ENCODE measurements at places on chromosomes 16 and 17. TPM values are rescaled to one million over a fixed set of nuclear protein-coding genes. Genes with fewer than 3 reads are reported as not detected.

DNA sequence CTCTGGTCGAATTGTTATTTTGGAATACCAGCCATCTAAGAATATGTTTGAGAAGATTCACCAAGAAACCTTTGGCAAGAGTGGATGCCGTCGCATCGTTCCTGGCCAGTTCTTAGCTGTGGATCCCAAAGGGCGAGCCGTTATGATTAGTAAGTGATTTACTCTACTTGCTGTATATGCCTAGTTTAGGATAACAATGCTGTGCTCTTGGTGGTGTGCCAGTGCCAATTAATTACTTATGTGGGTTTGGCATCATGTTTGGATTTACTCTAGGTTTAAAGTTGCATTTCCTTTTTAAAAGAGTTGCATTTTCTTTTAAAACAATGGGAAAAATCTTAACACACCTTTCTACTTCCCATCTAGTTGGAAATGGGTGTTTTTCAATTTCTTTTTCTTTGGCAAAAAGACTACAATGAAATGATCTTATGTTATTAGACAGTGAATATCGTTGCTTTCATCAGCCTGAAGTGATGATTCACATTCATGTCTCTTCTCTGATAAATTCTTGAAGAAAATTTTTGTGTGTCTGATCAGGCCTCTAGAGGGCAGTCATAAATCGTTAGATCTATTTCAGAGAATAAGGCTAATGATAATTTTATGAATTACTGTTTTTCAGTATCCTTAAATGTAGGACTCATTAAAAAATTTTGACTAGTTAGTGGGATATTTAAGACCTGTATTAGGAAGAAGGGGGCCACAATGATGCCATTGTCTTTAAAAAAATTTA lies 5.6 kb downstream of the SF3B3 start:
- no peak overlapping the region for H3K4me3 ChIP-seq
- H3K27me3 ChIP-seq: no peaks in the 10 kb centered on the region
- peaks cover 5% of the 10 kb centered on the region for H3K36me3 ChIP-seq
- H3K4me1 ChIP-seq: peaks cover 24% of the 10 kb centered on the region
- no peak overlapping the region for H3K27ac ChIP-seq

GRCh38 chr17:58615768-58616659 lies 75.8 kb downstream of the TEX14 start:
- no peak overlapping the region for H3K27ac ChIP-seq
- H3K4me1 ChIP-seq: 0 out of 2 replicates have a peak, but pooled peaks cover 4% of the 10 kb centered on the region

DNA sequence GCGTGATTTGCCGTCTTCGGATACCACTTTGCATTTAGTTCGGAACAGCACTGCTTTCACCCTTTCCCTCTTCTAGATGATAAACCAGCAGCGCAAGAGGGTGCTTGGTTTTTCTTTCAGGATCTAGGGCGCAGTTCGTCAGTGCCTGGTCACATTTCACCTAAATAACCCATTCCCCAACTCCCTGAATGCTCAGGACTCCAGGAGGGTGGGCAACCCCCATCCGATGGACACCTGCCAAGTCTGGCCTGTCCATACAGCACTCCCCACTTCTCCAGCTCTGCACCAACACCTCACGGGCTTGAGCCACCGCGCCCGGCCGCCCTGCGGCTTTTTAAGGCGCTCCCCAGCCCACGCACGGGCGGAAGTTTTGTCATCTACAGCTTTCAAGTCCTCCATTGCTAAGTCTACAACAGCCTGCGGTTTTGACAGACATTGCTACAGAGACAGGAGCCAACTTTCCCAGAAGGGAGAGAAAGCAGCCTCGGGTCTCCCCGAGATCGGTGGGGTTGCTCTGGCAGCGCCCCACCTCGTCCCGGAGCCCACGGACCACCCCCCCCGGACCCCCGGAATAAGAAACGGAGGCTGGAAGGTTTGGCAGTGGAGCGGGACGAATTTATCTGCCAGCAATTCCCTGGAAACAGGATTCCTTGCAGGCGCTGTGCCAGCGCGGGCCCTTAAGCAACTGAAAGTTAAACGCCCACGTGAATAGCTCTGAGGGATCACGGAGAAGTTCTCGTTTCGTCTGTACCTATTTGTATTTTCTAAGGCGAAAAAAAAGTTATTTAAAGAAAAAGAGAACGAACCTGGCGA lies 38.6 kb upstream of the SLFN13 start:
- H3K27ac ChIP-seq: no peak overlapping the region
- H3K4me3 ChIP-seq: no peak overlapping the region
- no peaks in the 10 kb centered on the region for H3K4me1 ChIP-seq
- no peaks in the 10 kb centered on the region for H3K27me3 ChIP-seq
- no peaks in the 10 kb centered on the region for H3K36me3 ChIP-seq
- no peak for DNase-seq

GRCh38 chr17:41516147-41516829 lies 2.4 kb downstream of the KRT15 start:
- no peak overlapping the region for H3K4me3 ChIP-seq
- H3K27ac ChIP-seq: no peak overlapping the region
- H3K27me3 ChIP-seq: no peaks in the 10 kb centered on the region
- H3K36me3 ChIP-seq: no peaks in the 10 kb centered on the region

GRCh38 chr16:21617607-21618006 lies 18.2 kb downstream of the METTL9 start:
- no peaks in the 10 kb centered on the region for H3K27me3 ChIP-seq
- DNase-seq: no peak
- no peaks in the 10 kb centered on the region for H3K36me3 ChIP-seq
- H3K4me1 ChIP-seq: no peaks in the 10 kb centered on the region
- no peak overlapping the region for H3K27ac ChIP-seq
- H3K4me3 ChIP-seq: no peak overlapping the region

- H3K4me3 ChIP-seq: no peak overlapping the region
- H3K36me3 ChIP-seq: peaks cover 4% of the 10 kb centered on the region
- peaks cover 16% of the 10 kb centered on the region for H3K4me1 ChIP-seq
- DNase-seq: no peak
- H3K27me3 ChIP-seq: no peaks in the 10 kb centered on the region
Observed at GRCh38 chr17:62057696-62058095, 7.4 kb downstream of the MED13 start.

DNA sequence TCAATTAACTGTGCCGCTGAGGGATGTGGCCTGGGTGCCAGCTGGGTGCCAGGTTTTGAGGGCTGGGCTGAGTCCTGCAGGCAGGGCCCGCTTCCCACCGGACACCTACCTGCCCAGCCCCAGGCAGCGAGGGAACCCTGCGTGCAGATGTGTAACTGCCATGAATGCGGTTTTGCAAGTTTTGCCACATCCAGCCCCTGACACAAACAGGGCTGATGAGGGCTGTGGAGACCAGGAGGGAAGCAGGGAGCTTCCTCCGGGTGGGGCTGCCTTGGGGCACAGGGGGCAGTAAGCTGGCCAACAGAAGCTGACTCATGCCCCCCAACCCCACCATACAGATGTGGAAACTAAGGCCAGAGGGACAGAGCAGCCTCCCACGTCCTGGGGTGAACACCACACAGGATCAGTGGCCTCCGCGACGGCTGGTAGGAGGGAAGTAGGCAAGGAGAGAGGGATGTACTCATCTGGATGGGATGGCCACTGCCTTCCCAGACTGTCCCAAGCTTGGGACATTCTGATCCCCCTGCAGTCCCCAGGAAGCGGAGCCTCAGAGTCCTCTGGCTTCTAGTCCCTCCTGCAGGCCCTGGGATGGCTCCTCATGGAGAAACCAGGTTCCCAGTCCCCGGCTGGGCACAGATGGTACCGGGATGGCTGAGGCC lies 1.6 kb downstream of the UBALD1 start:
- no peaks in the 10 kb centered on the region for H3K36me3 ChIP-seq
- H3K27ac ChIP-seq: peak overlapping the region; percentile 86
- H3K4me3 ChIP-seq: peak overlapping the region; percentile 95
- peaks cover 35% of the 10 kb centered on the region for H3K4me1 ChIP-seq

- no peak overlapping the region for H3K4me3 ChIP-seq
- H3K4me1 ChIP-seq: peaks cover 27% of the 10 kb centered on the region
- H3K36me3 ChIP-seq: no peaks in the 10 kb centered on the region
- no peak for DNase-seq
- no peaks in the 10 kb centered on the region for H3K27me3 ChIP-seq
Observed at GRCh38 chr17:19517699-19518098, 16.0 kb upstream of the SLC47A1 start.

DNA sequence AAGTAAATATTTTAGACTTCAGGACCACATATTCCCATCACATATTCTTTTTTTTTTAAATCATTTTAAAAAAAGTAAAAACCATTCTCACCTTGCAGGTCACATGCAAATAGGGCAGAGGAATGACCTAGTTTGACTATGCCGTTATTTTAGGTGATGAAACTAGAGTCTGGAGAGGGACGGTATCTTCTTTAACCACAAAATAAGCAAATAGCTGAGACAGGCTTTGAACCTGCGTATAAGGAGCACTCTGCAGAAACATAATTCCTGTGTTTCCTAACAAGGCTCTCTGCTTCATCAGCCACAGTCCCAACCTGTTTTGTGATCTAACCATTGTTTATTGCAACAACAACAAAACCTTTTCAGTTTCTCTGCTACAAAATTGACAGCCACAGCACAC lies 121.5 kb downstream of the PCTP start:
- no peaks in the 10 kb centered on the region for H3K36me3 ChIP-seq
- H3K4me1 ChIP-seq: 0 out of 2 replicates have a peak, but pooled peaks cover 6% of the 10 kb centered on the region
- DNase-seq: no peak
- H3K27me3 ChIP-seq: no peaks in the 10 kb centered on the region
- H3K4me3 ChIP-seq: no peak overlapping the region

DNA sequence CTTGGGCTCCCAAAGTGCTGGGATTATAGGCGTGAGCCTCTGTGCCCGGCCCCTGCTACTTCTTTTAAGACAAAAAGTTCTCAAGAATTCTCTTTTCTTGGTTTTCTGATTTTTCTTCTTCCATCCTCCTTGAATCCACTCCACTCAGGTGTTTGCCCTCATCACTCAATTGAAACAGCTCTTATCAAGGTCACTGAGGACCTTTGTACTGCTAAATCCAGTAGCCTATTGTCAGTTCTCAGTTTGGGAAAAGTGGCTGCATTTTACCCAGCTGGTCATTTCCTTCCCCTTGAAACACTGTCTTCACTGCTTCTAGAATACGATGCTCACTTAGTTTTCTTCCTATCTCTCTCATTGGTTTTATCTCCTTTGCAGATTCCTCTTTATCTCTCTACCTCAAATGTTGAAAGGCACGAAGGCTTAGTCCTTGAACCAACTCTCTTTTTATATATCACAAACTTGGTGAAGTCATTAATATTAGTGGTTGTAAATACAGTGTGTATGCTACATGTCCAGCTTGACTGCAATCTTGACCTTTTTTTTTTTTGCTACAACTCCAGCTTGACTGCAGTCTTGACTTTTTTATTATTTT lies 29.8 kb downstream of the ZNRF1 start:
- no peaks in the 10 kb centered on the region for H3K36me3 ChIP-seq
- no peaks in the 10 kb centered on the region for H3K27me3 ChIP-seq
- no peak overlapping the region for H3K4me3 ChIP-seq
- no peak for DNase-seq
- H3K27ac ChIP-seq: no peak overlapping the region

GRCh38 chr17:29826114-29826692 lies 103.8 kb downstream of the SSH2 start:
- no peaks in the 10 kb centered on the region for H3K36me3 ChIP-seq
- H3K4me1 ChIP-seq: peaks cover 19% of the 10 kb centered on the region
- no peak overlapping the region for H3K4me3 ChIP-seq
- no peaks in the 10 kb centered on the region for H3K27me3 ChIP-seq
- H3K27ac ChIP-seq: no peak overlapping the region
- DNase-seq: no peak

- no peak overlapping the region for H3K27ac ChIP-seq
- no peak for DNase-seq
- no peaks in the 10 kb centered on the region for H3K27me3 ChIP-seq
- no peak overlapping the region for H3K4me3 ChIP-seq
Observed at GRCh38 chr16:8893426-8893825, 11.3 kb downstream of the LITAFD start.

- H3K27me3 ChIP-seq: no peaks in the 10 kb centered on the region
- no peaks in the 10 kb centered on the region for H3K4me1 ChIP-seq
- no peak overlapping the region for H3K4me3 ChIP-seq
- H3K27ac ChIP-seq: no peak overlapping the region
- peaks cover 5% of the 10 kb centered on the region for H3K36me3 ChIP-seq
- no peak for DNase-seq
Observed at GRCh38 chr17:28916302-28916934, 13.5 kb upstream of the DHRS13 start.

DNA sequence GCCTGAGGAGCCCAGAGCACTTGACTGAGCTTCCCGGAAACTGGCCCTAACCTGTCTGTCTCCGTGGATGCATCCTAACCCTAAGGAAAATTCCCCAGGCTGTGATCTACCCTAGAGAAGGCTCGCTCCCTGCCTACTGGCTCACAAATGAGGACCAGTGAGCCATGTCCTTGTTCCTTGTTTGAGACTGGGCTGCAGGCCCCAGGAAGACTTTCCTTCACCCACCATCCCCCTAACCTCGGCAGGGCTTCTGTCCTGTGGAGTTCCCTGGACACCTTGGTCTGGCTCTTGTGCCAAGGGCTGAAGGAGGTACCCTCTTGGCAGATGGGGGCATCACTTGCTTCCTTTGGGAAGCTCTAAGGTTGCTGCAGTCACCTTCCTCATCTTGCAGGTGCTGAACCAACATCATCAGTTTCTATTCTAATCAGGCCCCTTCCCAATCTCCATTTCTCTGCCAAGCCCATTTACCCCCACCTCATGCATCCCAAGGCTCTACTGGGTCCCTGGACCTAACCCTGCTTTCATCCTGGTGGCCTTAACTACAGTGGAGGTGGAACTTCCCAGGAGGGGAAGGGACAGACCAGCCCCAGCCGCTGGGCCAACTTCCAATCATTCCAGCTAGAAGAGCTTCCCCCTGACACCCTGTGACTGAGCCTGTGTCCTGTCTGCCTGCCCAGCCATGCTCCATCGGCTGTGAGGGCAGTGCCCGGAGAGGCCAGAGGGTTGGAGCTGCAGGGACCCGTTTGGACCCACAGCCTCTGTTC lies 12.4 kb downstream of the RNF40 start:
- H3K27ac ChIP-seq: peak overlapping the region; percentile 91
- H3K4me3 ChIP-seq: no peak overlapping the region
- no peaks in the 10 kb centered on the region for H3K27me3 ChIP-seq
- H3K36me3 ChIP-seq: peaks cover 3% of the 10 kb centered on the region

DNA sequence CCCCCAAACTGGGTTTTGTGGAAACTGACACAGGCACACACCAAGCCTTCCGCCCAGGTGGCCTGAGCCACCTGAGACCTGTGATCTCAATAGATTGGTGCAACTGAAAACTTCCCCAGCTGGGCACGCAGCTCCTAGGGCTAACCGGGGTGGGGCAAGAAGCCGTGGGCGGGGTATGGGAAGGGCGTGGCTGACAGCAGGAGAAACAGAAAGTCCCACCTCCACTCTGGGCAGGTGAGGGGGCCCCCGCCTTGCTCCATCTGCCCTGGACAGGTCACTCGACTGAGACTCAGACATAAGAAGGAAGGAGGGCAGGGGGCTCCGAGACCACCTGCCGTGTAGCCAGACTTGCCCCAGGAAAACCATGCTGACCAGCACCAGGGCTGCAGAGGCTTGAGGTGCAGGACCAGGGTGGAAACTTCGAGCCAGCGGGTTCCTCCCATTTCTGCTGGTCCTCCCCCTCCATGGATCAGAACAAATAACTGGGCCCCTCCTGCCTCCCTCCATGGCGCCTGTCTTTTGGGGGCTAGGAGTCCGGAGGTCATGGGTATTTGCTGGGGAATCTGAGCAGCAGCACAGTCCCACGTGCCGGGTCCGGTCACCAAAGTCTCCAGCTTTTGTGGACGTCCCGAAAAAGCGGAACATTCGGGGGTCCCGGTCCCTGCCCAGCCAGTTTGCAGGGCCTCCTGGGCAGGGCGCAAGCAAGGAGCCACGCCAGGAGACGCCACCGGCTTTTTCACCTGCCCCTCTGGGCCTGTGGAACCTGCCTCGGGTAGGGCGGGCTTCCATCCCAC lies 1.3 kb downstream of the TIMP2 start:
- H3K27ac ChIP-seq: peak overlapping the region; percentile 85
- H3K36me3 ChIP-seq: peaks cover 2% of the 10 kb centered on the region
- H3K4me1 ChIP-seq: peaks cover 27% of the 10 kb centered on the region
- H3K4me3 ChIP-seq: peak overlapping the region; percentile 80
- H3K27me3 ChIP-seq: no peaks in the 10 kb centered on the region

Gene SGCA
- not detected for total RNA-seq

Gene SLC47A1
- total RNA-seq: 0.72 TPM

Gene RSKR
- total RNA-seq: 18.9 TPM

Gene NPTX1
- 0.57 TPM for total RNA-seq
